ENCODE measurements at places on chromosomes 6 and 20. TPM values are rescaled to one million over a fixed set of nuclear protein-coding genes. Genes with fewer than 3 reads are reported as not detected.

GRCh38 chr20:32241807-32242206 lies 34.1 kb downstream of the POFUT1 start:
- no peaks in the 10 kb centered on the region for H3K4me1 ChIP-seq
- DNase-seq = no peak
- no peaks in the 10 kb centered on the region for H3K27me3 ChIP-seq
- H3K36me3 ChIP-seq = no peaks in the 10 kb centered on the region
- H3K27ac ChIP-seq = no peak overlapping the region

DNA sequence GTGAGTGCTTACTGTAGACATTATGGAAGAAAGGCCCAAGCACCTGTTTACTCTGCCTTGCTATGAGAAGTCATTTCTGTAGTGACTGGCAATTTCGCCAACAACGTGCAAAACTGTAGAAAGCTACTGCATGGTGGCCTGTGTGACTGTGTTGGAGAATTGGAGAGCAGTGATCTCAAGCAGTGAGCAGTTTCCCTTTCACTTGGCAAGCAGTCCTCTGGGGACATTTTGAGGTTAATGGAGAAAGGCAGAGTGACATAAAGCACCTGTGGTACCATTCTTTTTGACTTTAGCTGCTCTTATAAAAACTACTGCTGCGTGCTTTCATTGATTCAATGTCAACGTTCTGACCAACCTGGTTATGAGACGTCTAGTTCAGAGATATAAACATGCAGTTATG lies 382.6 kb upstream of the JAG1 start:
- H3K4me3 ChIP-seq = no peak overlapping the region
- H3K27me3 ChIP-seq = no peaks in the 10 kb centered on the region
- peak overlapping the region; percentile 11 for H3K27ac ChIP-seq
- no peaks in the 10 kb centered on the region for H3K36me3 ChIP-seq

DNA sequence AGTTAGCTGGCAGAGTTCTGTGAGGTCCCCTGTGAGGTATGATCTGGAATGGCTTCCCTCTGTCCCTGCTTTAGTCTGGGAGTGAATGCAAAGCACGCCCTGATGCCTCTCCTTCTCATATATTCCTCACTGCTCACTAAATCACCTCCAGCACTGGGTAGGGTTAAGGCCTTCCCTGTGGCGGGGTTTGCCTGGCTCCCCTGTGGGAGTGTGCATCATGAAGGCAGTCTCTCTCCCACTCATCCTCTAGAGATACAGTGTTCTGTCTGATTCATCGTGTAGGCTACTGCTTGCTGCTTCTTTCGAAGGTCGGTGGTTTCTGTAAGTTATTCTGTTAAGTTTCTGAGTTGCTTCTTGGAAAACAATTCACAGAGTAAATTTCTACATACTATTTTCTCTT lies 420.0 kb upstream of the EYS start:
- no peak for DNase-seq
- no peak overlapping the region for H3K27ac ChIP-seq
- no peaks in the 10 kb centered on the region for H3K4me1 ChIP-seq
- no peaks in the 10 kb centered on the region for H3K27me3 ChIP-seq
- no peak overlapping the region for H3K4me3 ChIP-seq

CCN5 gene
- total RNA-seq = 134 TPM

SUPT3H gene
- 4.2 TPM for total RNA-seq

CST7 gene
- total RNA-seq = 3.7 TPM

All from vagina (tissue), 2 donors.